ENCODE measurements at places on chromosomes 1 and 21.

DNA sequence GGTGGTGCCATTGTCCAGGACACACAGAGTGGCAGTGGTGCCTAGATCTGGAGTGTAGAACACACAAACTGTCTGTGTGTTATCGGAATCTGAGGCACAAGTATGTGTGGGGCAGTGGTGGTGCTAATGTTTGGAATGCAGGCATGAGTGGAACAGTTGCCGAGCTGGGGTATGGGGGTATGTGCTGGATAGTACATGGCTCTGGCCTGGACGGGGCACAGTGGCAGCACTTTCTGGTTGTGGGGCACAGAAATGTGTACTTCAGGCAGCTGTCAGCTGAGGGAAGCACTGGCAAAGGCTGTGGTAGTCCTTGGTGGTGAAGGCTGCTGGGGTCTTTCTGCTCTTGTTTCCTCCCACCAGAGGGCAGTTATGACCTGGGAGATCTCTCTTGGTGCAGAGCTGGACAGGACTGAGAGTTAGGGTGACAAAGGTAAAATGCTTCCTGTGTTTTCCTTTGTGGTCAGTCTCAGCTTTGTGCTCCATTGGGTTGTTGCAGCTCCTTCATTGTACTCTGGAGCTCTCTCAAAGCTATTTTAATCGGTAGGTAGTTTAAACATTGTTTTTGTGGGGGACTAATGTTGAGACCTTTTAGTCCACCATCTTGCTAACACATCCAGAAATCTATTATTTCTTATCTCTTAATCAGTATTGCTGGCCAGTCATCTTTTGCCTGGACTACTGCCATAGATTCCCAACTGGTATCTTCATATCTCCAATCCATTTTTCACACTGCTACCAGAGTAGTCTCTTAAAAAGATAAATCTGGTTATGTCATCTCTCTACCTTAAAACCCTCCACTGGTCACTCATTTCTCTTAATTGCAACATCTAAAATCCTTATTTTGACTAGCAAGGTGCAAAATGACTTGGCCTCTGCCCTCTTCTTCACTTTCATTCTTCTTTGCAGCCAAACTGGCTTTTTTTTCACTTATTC, 83.9 kb upstream of the NBPF4 start:
- DNase-seq: no peak

DNA sequence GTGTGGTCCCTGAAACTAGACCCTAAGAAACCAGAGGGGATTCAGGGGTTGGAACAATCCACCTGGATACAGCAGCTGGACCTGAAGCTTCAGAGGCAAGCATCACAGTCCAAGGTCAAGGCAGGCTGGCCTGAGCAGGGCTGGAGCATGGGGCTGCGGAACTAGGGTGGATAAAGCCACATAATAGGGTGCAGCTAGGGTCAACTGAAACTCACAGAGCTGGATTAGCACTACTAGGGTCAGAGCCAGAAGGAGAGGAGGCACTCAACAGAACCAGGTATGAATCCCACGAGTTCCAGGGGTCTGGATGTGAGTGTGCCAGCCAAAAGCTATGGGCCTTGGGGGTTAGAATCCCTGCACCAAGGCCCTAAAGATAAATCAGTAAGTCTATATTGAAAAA, 231.0 kb upstream of the KIAA0040 start:
- no peak for DNase-seq

- no peak for DNase-seq
These were observed 26.3 kb upstream of the SLC16A1 start for GRCh38 chr1:112982328-112982727.

DNA sequence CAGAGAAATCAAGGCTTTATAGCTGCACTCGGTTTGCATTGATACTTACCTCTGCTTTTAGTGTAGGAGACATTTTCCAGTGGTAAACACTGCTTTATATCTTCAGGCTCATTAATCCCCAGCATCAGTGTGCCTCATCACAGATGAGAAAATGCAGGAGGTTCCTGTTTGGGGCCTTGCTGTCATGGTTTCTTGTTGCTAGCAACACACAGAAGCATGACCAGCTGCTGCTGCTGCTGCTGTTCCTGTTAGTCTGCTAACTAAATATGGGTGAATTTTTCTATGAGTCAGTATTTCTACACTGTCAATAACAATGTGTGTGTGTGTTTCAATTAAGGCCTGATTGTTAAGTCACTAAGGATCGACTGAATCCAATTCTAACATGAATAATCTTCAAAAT, 85.8 kb upstream of the RGS1 start:
- peak; percentile 96 for DNase-seq

DNA sequence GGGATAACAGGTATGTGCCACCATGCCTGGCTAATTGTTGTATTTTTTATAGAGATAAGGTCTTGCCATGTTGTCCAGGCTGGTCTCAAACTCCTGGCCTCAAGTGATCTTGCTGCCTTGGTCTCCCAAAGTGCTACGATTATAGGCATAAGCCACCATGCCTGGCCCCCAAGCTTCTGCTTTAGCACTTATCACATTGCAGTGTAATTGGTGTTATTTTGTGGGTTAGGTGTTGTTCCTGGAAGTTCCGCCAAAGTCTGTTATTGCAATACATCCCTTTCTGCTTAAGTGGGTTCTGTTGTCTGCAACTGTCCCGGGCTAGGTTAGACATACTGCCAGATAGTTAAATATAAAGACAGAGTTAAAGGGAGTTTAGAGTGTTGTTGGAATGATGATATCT, 3.4 kb downstream of the ZCCHC17 start:
- no peak for DNase-seq

- DNase-seq: no peak
These were observed 58.1 kb upstream of the IGSF5 start for GRCh38 chr21:39686646-39687468.

DNA sequence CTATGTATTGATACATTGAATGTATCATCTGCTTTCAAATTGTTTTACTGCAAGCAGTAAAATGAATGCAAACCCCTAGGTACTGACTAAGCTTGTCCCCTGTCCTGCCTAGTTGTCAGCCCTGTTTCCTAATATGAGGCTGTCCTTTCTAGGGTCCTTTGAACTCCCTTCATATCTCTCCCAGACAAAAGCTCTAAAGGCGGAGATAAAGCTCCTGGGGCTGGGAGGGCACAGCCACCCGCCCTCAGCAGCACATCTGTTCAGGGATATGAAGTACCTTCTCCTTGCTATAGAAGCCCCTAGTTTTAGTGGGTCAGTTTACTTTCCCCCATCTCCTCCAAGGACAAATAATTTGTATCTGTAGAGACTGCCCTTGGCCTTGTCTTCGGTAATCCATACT, 93.1 kb upstream of the ETS2 start:
- no peak for DNase-seq

- DNase-seq: no peak
These were observed 3.9 kb upstream of the FAM151A start for GRCh38 chr1:54627196-54627595.

- peak; percentile 41 for DNase-seq
These were observed 37.0 kb upstream of the PUM1 start for GRCh38 chr1:31102501-31102950.

DNA sequence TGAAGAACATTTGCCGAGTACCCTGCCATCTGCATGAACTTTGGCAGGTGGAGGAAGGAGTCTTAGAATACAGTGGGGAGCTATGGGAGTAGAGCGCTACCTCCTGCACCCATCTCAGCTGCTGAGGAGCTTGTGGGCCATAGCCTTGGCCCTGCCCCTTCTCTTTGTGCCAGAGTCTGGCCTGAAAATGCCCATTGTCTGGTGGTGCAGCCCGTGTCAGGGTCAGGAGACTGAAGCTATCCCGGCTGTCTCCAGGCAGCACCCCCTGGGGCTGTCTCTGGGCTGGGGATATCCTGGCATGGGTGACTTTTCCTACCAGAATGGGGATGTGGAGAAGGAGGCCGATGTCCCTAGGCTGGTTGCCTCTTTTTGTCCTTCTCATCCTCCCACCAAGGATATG, 7.3 kb downstream of the IPO13 start:
- DNase-seq: no peak

GRCh38 chr1:31072304-31072746, 6.8 kb upstream of the PUM1 start:
- DNase-seq: no peak

DNA sequence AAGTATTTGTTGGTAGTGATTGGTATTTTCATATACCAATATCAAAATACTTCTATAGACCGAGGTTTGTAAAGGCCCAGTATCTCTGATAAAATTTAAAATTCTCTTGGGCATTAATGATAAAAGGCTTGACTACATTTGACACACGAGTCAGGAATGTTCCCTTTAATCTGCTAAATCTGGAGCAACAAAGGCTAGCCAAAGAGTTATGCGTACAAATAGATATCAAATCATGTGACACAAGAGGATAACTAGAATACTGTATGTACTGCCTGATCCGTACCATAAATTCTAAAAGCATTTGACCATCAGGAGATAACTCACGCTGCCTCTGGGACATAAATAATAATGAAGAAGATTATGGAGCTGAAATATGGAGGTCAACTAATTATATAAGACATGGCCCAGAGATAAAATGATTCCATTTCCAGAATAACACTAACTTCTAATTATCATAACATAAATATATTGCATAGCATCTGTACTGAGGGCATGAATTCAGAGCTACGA, 64.2 kb upstream of the SH3GLB1 start:
- DNase-seq: no peak

GRCh38 chr1:59699227-59699847, 115.4 kb upstream of the HOOK1 start:
- DNase-seq: peak; percentile 64

Measured in astrocyte of the spinal cord (primary cell).